Renal cortical epithelial cell (primary cell): ENCODE measurements at places on chromosomes 5 and 9. TPM values are rescaled to one million over a fixed set of nuclear protein-coding genes. Genes with fewer than 3 reads are reported as not detected.

GRCh38 chr5:80985600-80986228 lies 25.6 kb downstream of the RASGRF2 start:
- DNase-seq = no peak

GRCh38 chr5:72917371-72917776 lies 38.5 kb upstream of the FCHO2 start:
- no peak for DNase-seq

CBY3 gene
- not detected in 2 replicates for total RNA-seq

- no peak for DNase-seq
Observed at GRCh38 chr5:124393584-124394379, 352.7 kb downstream of the ZNF608 start.

DNA sequence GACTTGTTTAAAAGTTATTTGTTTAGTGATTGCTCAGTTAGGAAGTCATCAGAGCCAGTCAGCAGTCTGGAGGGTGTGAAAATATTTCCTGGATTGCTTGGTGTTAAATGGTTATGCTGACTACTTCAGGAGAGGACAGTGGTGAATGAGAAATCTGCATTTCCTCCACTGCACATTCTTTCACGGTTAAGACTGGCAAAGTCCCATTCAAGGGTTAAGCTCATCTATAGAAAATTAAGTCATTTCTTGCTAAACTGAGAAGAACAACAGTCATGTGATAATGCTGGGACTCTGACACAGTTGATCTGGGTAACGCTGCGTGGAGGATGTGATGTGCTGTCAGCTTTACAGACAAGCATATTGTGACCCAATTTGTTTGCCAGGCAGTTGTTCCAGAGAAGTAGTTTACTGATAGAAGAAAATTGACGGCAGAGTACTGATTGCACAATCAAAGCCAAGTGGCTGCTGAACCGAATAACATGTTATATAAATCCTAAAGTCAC lies 80.4 kb downstream of the GRAMD2B start:
- peak; percentile 83 for DNase-seq

DNA sequence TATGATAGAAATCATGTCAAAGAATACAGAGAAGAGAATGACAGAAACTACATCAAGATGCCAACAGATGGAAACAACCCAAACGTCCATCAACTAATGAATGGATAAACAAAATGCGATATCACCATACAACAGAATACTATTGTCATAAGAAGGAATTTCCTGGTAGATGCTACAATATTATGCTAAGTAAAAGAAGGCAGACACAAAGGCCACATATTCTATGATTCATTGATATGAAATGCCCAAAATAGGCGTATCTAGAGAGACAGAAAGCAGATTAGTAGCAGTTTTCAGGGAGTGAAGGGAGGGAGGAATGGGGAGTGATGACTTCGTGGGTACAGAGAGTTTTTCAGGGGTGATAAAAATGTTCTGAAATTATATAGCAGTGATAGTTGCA lies 58.3 kb upstream of the AKNA start:
- DNase-seq = no peak

FEM1C gene
- total RNA-seq = 25.9 and 40.3 TPM in 2 replicates
